Progenitor cell of endocrine pancreas (in vitro differentiated cells): ENCODE measurements at places on chromosomes 4 and X.
A peak's percentile ranks its signal among the peaks of the same experiment; 100 is the strongest.

GRCh38 chr4:4182835-4183568 is 43.7 kb downstream of the OTOP1 start:
- DNase-seq: peak; percentile 28

DNA sequence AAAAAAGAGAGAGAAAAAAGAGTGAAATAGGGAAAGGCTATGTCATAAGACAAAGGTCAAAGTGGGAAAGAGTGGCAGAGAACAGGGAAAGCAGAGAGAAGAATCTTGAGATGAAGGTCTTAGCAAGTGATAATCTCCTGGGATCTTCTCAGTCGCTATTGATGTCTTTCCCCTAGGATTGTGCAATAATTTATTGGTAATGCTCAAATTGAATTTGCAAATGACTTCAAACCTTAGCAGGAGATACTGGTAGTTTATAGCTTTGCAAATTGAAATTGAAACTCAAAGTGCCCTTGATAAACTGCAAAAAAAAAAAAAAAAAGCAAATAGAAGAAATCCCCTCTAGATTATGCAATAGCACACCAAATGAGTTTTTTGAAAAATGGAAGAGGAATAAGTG is 45.7 kb upstream of the MID1 start:
- DNase-seq: no peak

DNA sequence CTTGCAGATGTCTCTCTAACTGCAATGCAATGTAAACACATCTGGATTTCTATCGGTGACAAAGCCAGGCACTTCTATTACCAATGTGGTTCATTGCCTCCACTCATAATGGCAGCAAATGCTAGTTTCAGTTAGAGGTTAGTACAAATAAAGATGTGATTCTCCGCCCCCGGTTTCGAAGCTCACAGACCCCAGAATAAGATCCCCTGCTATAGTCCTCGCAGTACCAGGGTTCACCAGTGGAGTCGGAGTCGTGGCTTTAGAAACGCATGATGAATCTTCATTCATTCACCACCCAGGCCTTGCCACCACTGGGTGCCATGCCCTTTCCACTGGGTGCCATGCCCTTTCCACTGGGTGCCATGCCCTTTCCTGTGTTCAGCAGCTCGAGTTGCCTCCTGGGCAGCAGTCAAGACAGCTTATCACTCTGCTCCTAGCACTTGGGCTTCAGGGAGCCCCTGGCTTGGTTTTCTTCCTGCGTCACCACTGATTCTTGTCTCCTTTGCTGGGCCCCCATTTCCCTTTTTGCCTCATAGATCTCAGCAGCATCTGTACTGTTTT is 3.5 kb upstream of the NAA10 start:
- no peak for DNase-seq

DNA sequence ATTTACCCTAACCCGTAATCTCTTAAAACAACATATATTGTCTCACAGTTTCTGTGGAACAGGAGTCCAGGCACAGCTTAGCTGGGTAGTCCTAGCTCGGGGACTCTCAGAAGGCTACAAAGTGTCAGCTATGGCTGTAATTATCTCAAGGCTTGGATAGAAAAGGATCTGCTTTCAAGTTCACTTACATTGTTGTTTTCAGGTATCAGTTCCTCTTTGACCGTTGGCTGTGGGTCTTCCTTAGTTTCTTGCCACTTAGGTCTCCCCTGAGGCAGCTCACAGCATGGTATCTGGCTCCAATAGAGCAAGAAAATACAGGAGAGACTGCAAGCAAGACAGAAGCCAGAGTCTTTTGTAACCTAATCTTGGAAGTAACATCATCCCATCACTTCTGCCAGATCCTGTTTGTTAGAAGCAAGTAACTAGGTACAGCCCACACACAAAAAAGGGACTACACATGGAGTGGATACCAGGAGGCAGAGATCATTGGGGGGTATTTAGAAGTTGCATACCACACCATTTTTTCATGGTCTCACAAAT is 137.0 kb downstream of the MAGEB5 start:
- no peak for DNase-seq

DNA sequence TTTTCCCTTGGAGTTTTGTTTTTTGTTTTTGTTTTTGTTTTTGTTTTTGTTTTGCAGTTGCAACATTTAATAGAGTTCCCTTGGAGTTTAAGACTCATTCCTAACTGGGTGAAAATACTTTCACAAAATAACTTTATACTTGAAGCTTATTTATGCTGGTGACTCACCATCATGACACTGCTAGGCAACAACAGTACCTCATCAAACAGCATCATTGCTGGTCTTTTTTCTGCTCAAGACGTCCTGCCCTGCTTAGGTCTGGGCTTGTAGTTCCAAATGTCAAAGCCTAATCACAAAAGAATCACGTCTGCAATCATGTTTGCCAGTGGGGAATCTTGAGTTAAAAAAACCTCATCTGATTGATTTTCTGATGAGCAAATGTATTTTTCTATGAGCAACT is 105.7 kb upstream of the PRPS2 start:
- no peak for DNase-seq

DNA sequence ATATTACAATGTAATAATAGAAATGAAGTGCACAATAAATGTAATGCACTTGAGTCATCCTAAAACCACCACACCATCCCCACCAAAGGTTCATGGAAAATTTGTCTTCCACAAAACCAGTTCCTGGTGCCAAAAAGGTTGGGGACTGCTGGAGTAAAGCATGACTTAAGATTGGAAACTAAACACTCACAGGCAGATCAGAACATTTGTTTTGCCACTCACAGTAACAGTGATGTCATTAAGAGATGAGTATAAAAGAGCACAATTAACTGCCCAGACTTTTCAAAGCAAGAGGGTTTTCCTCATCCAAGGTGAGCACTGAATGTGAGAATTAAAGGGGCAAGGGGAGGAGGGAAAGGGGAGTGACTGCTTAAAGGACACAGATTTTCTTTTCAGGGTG is 35.6 kb downstream of the MAP7D3 start:
- DNase-seq: no peak

- no peak for DNase-seq
Measured at GRCh38 chr4:121243485-121243884, 79.4 kb upstream of the TNIP3 start.

- DNase-seq: no peak
Measured at GRCh38 chr4:126482311-126482710, 1150.4 kb upstream of the INTU start.

GRCh38 chr4:61251129-61251528 is 51.0 kb downstream of the ADGRL3 start:
- DNase-seq: no peak

DNA sequence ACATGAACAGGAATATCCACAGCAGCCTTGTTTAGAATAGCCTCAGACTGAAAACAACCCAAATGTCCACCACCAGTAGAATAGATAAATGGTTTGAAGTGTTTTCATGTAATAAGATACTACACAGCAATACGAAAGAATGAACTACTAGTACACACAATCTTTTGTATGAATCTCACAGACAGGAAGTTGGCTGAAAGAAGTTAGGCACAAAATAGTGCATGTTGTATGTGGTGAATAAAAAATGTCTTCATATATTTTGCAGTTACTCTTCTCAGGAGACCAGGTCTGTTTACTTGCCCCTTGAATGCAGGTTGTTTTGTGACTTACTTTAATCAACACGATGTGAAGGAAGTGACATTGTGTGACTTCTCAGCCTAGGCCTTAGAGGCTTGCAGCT is 75.9 kb upstream of the LEF1 start:
- no peak for DNase-seq

- no peak for DNase-seq
Measured at GRCh38 chrX:78650906-78651437, 8.2 kb downstream of the RTL3 start.

DNA sequence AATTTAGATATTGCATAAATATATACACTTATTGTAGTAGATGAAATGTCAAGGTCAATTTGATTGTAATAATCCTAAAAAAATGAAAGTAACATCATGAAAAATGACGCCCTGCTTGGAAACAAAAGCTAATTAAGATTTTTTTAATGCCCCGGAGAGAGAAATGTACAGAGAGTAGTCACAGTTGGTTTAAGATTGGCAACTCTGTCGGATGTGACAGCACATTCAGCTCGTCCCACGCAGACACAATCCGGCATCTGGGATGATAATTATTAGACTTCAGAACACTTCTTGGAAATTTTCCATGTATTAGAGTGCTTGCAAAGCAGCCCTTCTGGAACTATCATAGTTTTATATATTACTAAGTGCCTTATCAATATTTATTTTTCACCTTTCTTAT is 478.0 kb downstream of the PDHA2 start:
- no peak for DNase-seq

DNA sequence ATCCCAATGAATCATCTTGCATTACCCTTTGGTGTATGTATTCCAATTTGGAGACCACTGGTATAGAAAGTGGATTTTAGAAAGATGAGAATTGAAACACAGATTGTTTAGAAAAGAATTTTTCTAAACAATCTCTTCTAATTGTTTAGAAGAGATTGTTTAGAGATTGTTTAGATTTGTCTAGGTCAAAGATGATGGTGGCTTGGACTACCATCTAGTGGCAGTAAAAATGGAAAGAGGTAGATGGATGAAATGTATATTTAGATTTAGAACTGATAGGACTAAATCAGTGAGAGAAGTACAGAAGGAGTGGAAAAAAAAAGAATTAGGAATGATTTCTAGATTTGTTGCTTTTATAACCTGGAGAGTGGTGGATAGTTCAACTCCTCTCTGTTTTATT is 70.6 kb downstream of the ARSJ start:
- no peak for DNase-seq

DNA sequence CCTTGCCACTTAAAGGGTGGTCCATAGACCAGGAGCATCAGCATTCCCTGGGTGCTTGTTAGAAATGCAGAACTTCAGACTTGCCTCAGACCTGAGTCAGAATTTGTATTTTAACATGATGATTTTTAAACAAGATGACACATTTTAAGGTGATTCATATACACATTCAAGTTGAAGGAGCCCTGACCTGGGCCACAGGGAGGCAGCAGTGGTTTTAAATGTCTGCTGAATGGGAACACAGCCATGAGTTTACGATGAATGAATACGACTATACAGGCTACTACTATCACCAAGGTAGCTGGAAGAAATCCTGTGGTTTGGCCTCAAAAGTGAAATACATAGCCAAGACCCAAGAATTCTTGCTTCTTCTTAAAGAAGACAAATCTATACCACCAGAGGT is 2.9 kb downstream of the HDAC8 start:
- no peak for DNase-seq

- DNase-seq: no peak
Measured at GRCh38 chr4:123632693-123633030, 236.1 kb downstream of the SPRY1 start.

GRCh38 chr4:76948443-76949275 is 893 bp upstream of the SEPTIN11 start:
- peak; percentile 56 for DNase-seq

GRCh38 chrX:96563646-96564045 is 121.0 kb upstream of the DIAPH2 start:
- DNase-seq: no peak

DNA sequence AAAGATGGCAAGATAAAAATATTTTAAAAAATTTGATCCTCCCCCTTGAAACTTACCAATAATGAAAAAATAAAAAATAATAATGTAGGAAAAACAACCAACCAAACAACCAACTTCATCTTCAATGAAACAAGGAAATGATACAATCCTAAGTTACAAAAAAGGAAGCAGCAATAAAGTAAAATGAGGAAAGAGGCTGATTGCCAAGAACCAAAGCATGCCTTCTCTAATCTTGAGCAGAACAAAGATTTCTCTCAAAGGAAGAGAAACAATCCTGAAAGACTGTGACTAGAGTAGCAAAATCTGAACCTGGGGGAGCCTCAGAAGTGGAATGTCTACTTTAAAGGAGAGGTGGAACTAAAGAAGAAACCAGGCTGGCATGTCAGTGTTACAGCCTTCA is 10.9 kb upstream of the WDFY3 start:
- no peak for DNase-seq

GRCh38 chr4:160316036-160316435 is 1213.2 kb downstream of the RAPGEF2 start:
- DNase-seq: no peak

DNA sequence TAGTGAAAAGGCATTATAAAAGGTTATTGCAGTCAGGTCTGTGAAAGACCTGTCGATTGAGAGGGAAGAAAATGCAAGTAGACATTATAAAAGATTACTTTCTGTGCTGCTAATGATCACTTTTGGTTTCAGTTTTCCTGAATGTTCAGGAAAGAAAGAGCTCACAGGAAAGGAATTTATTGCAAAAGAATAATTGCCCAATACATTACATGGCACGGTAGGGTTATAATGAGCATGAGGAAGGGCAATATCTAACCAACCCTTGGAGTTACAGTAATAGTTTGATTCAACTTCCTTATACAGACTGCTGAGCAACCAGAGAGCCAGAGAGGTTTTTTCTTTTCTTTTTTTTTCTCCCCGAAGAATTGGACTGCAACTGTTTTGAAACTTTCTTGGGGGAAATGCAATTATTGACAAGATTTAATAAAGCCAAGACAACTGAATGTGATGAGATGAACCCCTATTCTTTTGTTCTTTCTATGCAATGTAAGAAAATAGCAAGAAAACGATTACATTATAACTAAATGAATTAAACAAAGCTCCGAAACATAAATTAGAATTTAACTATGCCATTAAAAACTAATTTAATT is 247.0 kb downstream of the C4orf33 start:
- DNase-seq: no peak

- no peak for DNase-seq
Measured at GRCh38 chrX:68147848-68148247, 285.4 kb downstream of the OPHN1 start.

DNA sequence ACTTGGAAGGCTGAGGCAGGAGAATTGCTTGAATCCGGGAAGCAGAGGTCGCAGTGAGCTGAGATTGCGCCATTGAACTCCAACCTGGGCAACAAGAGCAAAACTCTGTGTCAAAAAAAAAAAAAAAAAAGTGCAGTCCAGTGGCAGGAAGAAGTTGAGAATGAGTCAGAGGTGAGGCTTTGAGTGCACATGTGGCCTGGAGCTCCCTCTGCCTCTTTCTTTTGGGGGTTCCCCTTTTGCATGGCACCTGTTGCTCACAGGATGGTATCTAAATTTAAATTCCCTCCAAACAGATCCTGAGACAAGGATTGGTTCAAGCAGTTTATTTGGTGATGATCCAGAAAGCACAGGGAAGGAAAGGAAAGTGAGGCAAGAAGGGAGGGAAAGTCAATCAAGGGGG is 151.4 kb upstream of the STX18 start:
- no peak for DNase-seq

DNA sequence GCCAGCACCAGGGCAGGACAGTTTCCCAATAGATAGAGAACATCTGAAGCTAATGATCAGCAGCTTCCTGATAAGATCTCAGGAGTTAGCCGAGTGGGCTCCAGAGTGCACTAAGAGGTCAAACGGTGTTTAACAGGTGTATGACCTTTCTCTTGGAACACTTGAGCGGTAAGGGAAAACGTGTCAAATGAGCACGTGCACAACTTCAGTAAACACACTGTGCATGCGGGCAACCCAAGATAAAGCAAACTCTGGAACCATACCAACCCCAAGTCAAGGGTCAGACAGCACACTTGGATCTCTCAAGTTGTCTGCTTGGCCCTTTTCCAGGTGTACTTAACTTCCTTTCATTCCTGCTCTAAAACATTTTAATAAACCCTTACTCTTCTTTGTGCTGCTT is 1941.5 kb upstream of the PCDH10 start:
- no peak for DNase-seq
